ENCODE measurements at places on chromosomes 16 and 17.

DNA sequence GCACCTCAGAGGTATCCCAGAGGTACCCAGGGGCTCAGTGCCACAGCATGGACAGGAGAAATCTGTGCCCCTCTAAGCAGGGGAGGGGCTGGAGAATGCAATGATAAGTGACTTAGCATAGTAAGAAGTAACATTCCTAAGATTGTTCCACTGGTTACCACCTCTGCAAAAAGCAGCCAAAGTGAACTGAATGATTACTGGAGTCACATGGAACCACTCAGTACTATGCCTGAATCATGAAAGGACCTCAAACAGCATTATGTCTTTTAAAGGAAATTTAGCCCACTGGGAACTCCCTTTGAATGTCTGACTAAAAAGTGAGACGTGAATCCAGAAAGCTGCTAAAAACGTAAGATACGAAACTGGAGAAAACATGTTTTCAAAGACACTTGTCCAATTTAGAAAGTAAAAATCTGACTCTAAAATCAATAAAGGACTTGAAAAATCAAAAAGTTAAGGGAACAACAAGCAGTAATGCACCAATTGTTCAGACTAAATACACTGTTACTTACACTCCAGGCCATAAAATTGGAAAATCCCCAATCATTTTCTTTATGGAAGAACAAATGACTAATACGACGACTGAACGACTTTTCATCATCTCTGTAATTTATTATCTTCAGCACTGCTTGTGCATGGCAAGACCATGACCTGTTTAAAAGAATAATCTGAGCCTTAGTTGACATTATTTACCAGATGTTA is 38.6 kb downstream of the LITAFD start:
- DNase-seq: no peak

GRCh38 chr17:28904800-28905199 is 1.9 kb upstream of the DHRS13 start:
- DNase-seq: no peak

- no peak for DNase-seq
These were observed 10.3 kb upstream of the TNS4 start for GRCh38 chr17:40511667-40512220.

DNA sequence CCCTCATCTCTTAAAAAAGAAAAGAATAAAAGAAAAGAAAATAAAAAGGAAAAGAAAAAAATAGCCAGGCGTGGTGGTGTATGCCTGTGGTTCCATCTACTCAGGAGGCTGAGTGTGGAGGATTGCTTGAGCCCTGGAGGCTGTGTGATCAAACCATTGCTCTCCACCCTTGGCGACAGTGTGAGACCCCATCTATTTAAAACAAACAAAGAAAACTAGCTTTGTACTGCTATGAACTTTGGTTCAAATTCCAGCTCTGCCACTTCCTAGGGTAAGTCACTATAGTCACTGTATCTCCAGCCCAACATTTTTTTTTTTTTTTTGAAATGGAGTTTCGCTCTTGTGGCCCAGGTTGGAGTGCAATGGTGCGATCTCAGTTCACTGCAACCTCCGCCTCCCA is 4.2 kb downstream of the CTF1 start:
- no peak for DNase-seq

DNA sequence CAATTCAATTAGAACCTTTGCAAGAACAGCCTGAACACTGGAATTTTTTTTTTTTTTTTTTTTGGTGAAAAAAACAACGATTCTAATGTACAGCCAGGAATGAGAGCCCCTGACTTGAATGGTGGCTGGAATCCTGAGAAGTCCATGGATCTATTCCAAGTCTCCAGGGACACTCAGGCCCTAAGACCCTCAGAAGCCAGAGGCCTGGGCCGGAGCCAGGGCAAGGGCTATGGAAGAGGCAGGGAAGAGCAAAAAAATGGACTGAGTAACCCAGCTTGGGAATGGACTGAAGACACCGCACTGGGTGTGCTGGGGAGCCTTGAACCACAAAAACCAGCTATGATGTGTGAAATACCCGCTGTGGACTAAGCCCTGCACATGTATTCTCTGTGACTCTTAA is 60.3 kb upstream of the LHX1 start:
- no peak for DNase-seq

- no peak for DNase-seq
These were observed 5.6 kb downstream of the RAP1GAP2 start for GRCh38 chr17:2801841-2802240.

DNA sequence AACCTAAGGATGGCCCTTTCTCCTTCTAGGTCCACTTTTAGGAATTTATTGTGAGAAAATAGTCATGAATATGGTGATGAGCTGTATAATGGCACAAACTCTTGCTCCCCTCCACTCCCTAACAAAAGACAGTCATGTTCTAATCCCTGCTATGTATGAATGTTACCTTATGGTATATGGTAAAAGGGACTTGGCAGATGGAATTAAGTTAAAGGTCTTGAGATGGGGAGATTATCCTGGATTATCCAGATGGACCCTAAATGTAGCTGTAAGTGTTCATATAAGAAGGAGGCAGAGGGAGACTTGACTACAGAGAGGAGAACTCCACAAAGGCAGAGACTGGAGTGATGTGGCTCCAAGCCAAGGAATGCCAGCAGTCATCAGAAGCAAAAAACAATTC is 296.1 kb downstream of the SOX9 start:
- no peak for DNase-seq

DNA sequence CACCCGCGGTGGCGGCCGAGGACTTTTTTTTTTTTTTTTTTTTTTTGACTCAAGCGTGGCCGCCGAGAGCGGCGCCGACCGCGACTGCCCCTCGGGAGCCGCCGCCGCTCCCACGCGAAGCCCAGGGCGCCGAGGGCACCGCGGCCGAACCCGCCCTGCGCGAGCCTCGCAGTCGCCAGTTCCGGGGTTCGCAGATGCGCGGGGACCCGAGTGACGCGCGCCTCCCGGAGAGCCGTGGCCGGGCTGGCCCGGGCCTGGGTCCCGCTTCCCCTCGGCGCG is 1.1 kb downstream of the METRNL start:
- DNase-seq: no peak
